ENCODE measurements at places on chromosomes 7 and 10.

GRCh38 chr7:70695795-70696083 is 436.2 kb upstream of the GALNT17 start:
- no peak for DNase-seq

DNA sequence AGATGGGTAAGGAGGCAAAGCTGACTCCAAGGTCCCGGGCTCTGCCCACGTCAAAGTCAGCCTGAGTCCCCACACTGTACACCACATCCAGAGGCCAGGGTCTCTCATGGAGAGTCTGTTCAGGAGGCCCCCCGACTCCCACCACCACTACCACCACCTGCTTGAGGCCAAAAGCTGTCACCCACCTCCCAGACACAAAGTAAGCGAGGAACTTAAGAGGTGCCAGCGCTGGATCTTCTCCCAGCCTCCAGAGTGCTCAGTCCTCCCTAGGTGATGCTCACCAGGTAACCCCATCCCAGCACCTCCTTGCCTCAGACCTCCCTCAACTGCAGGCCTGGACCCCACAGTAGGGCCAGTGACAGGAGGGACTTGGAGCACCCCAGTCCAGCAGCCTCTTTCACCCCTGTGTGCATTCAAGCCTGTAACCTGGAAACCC is 520 bp downstream of the NPC1L1 start:
- no peak for DNase-seq

DNA sequence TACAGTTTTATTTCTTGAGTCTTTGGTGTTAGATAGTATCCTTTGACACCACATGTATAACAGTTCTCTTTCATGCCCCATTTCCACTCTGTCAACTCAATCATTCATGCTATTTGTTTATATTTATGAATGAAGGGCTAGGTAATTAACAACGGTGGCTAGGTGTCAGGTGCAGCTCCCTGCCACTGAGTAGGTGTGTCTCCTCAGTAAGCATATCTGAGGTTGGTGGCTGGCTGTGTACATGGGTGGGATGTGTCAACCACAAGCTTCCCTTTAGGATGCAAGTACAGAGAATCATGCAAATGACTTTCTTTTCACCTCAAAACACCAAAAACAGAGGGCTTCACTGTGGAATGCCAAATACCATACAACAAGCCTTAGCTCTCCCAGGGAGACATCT is 83.4 kb downstream of the ZNF365 start:
- no peak for DNase-seq

DNA sequence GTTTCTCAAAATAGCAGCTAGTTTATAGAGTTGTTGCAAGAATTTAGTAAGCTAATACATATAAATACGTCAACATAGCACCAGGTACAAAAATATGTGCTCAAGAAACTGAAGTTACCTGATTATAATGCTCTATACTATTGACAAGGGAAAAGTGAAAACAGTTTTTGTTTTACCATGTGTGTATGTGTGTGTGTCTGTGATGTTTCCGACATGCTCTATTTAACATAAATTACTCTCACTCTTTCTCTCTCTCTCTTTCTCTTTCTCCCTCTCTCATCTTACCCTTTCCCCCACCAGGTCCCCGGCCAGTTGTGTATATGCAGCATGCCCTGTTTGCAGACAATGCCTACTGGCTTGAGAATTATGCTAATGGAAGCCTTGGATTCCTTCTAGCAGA is 4.3 kb downstream of the LIPN start:
- DNase-seq = no peak

- DNase-seq = no peak
These were observed at the start of gene IL6 for GRCh38 chr7:22726907-22727713. TSS of gene IL6 (plus strand) at chr7:22727200. CDS start at chr7:22727263, 63 bp downstream.

DNA sequence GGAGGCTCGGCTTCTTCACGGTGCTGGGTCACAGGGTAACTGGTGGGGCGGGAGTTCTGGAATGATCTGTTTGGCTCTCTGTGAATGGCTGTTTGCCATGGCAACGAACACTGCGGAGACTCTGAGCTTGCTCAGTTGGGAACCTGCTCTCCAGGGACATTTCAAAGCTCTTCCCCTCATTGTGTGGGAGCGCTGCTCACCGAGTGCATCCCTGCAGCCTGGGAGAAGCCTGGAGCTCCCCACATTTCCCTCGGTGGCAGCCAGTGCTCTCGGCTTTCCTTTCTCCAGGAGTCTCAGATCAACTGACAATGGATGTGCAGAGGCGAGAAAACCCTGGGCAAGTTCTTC is 57.6 kb upstream of the CACUL1 start:
- no peak for DNase-seq

- no peak for DNase-seq
These were observed 47.8 kb upstream of the ELN start for GRCh38 chr7:73980206-73980605.

GRCh38 chr10:110771486-110771885 is 100.2 kb upstream of the PDCD4 start:
- no peak for DNase-seq

DNA sequence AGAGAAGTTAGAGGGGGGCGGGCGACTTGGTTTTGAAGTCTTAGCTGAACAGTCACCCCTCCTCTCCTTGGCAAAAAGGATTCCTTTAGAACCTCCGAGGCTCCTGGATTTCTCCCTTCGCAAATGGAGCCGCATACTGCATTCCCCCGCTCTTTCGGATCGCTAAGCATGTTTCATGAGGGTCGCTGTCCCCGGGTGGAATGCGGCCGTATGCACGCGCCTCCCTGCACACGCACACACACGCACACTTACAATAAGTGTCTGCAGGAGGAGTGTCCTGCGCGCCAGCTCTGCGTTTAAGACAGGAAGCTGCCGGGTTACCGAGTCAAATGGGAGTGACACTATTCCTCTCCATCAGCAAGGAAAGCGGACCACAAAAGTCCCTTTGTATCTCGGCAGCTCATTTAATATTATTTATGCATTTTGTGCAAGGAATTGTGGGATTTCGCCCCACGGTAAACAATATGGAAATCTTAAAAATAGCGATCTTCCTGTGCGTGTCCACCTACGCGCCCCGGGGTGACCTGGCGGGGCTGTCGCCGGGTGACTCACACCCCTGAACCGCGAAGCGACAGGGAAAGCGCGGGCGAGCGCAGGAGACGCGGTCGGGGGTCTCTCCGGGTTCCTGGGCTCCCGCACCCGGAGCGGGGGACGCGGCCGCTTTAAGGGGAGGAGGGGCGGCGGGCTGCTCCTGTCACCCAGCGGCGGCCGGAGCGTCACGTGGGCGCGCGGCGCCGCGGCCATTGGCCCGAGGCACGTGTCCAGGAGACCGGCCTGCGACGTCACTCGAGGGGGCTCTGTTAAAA is 988 bp upstream of the EN2 start:
- DNase-seq = no peak

GRCh38 chr10:88854684-88855083 is 3.0 kb upstream of the ANKRD22 start:
- no peak for DNase-seq

DNA sequence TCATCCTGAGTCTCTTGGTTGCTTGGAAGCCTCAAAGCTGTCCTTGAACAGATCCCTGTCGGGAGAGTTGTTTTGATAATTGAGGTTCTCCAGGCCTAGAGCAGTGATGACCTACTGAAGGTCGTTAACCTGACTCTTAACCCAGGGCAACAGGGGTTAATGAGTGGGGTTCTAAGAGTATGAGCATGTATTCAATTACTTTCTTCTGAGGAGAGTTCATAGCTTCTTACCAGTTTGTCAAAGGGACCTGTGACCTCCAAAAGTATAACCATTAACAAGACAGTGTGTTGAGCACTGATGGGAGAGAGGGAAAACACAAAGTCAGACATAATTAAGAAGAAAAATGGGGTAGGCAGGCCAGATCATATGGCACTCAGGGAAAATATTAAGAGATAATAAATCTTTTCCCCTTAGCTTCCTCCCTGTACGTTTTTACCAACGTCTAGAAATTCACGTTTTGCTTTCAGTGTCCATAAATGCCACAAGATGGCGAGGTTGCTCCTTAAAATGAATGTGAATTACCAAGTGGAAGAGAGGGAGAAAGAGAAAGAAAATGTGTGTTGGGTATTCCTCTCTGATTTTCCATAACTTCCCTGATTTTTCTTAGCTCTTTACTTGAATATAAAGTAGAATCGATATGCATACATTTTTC is 97.6 kb downstream of the SUGCT start:
- no peak for DNase-seq

DNA sequence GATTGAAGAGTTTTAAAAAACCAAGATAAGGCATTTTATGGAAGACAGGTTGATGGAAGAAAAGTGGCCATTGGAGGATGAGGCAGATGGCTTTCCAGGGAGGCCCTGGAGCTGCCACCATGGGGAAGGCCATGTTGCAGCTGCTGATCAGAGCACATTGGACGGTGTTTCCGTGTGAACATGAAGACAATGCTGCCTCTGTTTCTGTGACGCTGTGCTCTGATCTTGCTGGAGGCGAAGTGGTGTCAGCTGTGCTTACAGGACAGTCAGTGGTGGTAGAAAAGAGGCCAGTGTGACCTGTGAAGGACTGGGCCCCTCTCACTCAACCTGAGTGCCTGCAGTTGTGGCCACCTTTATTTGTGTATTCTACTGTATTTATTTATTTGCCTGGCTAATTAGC is 132.9 kb downstream of the FAM204A start:
- DNase-seq = no peak

DNA sequence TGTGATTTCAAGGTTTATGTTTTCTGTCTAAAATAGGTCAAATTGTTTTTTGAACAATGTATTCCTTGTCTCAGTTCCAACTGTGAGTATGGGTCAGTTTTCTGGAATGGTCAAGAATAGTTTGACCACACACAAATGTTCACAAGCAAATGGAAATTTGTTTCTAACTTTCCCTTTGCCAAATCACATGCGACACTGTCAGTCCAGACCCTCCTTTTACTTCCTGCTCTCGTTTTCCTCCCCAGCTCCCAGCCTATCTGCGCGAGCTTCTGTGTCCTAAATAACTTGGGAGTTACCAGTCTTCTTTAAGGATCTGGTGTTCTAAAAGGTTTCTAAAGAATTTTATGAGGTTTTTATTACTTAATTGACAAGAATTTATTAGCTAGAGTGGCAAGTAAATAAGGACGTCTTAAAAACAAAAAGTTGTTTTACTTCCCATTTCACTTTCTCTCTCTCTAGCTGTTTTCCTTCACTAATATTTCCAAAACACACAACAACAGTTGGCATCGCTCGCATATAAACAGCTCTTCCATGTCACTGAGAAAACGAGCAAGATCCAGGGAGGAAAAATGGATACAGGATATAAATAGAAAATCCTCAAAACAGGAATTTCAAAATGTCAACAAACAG is 266.1 kb upstream of the KLF6 start:
- no peak for DNase-seq

DNA sequence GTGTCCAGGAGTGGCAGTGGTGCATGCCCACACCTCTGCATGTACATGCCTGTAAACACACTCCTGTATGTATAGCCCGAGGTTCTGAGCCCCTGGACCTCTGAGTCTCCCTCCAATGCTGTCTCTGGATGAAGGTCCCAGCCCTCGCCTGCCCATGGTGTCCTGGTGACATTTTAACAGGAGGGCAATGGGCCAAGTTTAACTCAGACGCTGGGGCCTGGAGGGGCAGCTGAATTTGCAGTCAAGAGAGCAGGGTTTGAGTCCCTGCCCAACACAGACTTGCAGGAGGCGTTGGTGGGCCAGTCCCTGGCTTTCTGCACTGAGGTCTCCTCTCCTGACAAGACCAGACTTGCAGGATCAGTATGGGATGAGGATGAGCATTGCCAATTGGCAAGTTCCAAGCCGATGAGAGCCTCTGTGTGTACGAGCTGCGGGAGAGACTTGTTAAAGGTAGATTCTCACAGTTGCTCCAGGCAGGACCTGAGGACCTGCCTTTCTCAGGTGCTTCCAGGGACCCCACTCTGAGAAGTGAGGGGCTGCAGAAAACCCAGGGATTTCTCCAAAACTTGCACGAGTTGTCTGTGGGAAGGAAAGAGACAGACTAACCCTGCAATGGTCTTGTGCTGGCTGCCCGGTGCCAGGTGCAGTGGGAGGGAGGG is 141.9 kb downstream of the ELFN1 start:
- DNase-seq = no peak

DNA sequence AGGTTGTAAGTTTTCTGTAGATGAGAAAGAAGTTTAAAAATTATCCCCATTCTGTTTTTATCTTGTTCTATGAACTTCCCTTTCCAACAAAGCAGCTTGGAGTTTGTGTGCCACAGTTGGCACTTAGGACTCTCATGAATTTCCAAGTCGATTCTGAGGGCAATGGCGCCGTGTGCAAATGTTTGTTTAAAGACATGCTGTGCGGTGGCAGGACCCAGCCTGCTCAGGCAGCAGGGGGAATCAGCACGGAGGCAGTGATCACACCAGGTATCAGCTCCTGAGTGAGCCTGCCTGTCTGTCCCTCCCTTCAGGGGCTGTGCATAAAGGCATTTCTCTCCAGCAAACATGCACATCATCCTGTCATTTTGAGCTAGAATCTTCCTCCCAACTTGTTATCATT is 109.8 kb upstream of the WDR11 start:
- no peak for DNase-seq

DNA sequence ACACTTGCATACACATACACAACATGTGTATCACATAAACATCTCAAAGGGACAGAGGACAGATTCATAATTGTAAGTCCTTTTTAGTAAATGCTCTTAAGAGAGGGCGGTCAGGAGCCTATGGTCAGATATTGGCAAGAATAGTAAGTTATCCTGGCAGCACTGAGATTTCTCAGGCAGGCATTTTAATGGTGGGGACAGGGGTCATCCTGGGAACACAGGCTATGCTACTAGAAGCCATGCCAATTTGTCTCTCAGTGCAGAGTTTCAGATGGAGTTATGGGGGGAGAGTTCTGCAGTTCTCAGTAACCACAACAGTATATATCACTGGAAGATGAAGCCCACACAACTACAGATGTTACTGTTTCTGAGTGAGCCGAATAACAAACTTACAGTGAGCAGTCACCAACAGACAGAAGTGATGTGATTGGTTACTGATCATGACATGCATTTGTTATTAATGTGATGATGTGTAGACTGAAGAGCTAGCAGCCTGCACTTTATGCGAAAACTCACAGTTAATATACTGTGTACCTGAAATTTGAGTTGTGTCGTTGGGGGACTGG is 16.4 kb downstream of the ZNF487 start:
- no peak for DNase-seq

- DNase-seq = no peak
These were observed 519 bp upstream of the ZNF655 start for GRCh38 chr7:99557940-99558305.

- DNase-seq = no peak
These were observed 6.5 kb upstream of the CRHR2 start for GRCh38 chr7:30688718-30689221.

DNA sequence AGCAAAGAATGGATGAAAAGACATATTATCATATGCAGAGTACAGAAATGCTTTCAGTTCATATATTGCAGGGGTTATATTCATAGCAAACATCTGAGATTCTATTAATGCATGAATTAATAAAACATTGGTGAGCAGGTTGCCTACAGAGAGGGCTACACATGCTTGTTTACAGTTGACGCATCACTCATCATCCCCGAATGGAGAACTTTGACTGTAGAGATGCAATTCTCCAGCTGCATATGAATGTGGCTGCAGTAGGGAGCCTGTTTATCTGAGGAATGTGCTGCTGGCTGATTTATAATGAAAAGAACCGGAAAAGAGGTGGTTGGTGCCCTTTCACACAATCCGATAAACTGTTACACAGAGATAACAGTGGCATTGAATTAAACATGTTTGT is 116.5 kb downstream of the GRM3 start:
- no peak for DNase-seq

Measured in stimulated activated CD8-positive, alpha-beta memory T cell treated with anti-CD3 and anti-CD28 coated beads, Interleukin-4, amount 100 ng/mL, for 48 hours (primary cell).